Activated T-cell treated with anti-CD3 and anti-CD28 coated beads for 1 hour (primary cell): ENCODE measurements at places on chromosomes 16 and 17.

DNA sequence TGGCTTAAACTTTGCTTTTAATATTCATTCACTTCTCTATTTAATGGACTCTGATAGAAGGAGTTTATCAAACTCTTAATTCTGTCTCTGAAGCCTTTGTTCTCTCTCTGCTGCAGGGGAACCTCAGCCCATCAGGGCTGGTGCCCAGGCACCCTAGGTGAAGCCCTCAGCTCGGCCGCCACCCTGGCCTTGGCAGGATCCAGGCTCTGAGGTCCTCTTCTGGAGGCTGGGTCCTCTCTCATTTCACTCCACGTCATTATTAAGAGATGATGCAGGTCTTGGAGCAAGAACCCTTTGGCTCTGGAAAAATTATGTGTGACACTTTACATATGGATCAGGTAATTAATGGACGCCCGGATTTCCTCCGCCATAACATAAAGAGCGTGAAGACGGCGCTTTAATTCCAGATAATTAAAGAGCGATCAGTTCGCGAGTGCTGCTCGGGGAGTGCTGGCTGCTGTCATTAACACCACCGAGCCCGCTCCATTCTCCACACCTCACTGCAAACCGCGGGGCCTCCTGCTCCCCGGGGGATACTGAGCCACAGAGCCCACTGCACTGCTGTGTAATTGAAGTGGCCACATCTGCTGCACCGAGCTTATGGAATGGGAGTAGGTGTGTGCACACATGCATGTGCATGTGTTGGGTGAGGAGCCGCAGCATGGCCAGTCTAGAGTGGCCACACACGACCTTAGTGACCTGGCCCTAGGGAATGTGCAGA is 259.4 kb upstream of the TNRC6C start:
- no peak for DNase-seq

- DNase-seq: peak; percentile 7
These were observed 780 bp upstream of the DCAKD start for GRCh38 chr17:45052052-45052772.

GRCh38 chr17:57422574-57423164 is 166.3 kb downstream of the MSI2 start:
- no peak for DNase-seq

GRCh38 chr17:72974605-72975232 is 117.8 kb downstream of the SLC39A11 start:
- DNase-seq: no peak

DNA sequence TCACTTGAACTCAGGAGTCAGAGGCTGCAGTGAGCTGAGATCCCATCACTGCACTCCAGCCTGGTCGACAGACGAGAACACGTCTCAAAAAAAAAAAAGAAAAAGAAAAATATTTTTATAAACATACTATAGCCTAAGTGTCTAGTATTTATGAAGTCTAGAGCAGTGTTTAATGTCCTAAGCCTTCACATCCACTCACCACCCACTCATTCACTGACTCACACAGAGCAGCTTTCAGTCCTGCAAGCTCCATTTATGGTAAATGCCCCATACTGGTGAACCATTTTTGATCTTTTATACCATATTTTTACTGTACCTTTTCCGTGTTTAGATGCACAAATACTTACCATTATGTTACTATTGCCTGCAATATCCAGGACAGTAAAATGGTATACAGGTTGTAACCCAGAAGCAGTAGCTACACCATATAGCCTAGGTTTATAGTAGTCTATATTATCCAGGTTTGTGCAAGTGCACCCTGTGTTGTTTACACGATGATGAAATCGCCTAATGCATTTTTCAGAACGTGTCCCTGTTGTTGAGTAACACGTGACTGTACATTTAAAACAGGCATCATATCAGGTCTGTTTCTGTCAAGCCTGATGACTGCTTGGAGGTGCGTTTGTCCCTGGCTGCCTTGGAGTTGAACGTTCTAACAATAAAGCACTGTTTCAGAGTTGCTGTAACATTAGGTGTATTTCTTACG is 10.1 kb downstream of the NUDT7 start:
- no peak for DNase-seq

- DNase-seq: no peak
These were observed 354.0 kb upstream of the EEF2KMT start for GRCh38 chr16:5451641-5452040.

DNA sequence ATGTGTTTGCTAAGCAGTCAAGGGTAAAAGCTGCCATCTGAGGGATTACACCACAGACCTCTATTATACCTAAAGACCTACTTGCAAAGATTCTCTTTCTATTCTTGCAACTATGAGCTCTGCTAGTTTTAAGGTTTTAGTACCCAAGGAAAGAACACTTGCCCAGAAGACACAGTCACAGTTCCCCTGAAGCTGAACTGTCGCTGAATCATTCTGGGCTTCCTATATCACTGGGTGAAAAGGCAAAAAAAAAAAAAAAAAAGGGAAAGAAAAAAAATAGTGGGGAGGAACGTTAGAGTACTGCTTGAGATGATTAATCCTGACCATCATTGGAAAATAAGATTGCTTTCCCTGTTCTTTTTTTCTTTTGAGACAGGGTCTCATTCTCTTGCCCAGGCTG is 37.9 kb downstream of the LYRM1 start:
- DNase-seq: no peak

DNA sequence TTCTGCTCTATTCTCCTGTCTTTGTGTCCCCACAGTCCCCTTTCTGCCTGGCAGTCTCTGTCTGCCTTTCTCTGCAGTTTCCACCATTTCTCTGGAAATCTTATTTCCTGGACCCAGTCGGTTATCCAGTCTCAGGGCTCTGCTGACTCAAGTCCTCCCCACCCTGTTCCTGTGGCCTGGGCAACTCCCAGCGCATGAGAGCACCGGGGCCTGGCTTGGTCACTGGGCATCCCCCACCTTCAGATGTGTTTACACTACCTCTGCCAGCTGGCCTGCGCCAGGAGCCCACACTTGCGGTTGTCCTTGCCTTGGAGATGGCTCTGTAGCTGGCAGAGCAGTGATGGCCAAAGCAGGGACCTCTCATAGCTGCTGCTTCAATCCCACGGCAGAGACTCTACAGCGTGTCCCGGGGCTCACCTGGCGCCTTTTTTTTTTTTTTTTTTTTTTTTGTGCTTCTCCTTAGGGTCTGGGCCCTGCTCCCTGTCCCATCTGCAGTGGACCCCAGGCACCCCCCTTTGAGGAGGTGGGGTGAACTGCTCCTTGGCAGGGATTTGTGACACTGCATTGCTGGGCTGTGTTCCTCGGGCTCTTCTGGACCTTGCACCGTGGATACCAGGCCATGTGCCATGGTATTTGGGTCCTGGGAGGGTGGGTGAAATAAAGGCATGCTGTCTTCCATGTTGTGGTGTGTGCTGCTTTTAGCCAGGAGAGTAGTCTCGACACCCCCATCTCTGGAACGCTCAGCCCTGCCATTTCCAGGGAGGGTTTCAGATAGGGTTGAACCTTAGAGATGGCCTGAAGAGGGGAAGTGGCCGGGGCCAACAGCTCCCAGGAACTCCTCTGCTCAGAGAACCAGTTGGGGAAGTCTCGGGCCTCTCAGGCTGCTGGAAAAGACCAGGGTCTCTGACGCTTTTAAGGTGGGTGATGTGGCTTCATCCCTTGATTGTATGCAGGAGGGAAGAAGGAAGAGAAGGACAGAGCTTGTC is 17.5 kb downstream of the GUCY2D start:
- DNase-seq: no peak

DNA sequence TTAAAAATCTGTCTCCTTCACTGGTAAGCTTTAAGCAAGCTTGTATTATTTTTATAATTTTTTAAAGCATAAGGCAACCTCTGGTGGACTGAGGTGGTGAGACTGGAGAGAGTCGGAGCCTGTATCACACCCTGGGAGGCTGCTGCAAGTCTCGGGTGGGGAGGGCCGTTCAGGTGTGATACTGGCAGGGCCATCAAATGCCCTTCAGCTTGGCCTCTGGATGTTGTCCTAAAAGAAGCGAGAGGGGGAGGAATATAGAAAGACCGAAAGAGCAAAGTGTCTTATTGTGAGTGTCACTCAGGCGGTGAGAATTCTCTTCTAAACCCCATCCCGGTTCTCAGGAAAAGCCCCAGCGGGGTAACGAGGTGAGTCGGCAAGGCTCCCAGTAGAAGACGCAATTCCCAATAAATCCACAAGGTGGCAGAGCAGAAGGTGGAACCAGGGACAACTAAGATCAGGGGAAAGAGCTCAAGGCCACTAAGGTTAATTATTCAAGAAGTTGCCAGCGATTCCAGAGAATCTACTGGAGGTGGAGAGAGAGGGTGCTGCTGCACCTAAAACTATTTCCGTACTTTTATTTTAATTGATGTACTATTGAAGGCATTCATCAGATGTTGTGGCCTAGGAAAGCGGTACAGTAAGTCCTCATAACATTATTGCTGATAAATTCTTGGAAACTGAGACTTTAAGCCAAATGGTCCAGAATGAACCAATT is 14.1 kb downstream of the C17orf67 start:
- peak; percentile 54 for DNase-seq

- no peak for DNase-seq
These were observed 34.4 kb upstream of the ZCCHC14 start for GRCh38 chr16:87527055-87527724.

DNA sequence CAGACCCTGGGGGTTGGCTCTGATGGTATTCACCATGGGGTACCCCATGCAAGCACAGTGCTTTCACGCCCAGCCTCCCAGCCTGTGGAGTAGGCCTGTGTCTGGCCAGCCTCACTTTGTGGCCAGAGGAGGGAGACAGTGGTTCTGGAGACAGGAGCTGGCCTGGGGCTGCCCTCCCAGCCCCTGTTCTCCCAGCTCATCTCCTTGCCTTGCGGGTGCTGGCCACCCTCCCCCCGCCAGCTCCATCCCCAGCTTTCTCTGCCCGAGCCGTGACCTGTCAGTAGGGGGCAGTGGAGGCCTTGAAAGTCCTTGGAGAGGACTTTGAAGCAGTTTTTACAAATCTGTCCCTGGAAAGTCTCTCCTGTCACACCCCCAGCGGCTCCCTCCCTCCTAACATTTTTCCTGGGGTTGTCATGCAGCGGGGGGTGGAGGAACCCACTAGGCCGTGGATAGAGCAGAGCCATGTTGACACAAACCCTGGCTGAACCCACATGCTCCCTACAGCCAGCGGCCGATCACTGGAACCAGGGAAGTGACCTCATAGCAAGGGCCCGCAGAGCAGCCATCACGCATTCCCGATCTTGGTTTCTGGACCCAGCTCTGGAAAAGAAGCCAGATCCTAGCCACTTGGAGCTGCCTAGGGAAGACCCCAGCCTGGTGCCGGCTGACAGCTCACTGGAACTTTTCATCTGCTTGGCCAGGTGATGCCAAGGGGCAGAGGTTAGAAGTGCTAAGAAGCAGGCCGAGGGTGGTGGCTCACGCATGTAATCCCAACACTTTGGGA is 289.4 kb downstream of the SEC14L1 start:
- DNase-seq: peak; percentile 86

GRCh38 chr16:69412287-69412686 is 12.1 kb upstream of the CYB5B start:
- DNase-seq: no peak

GRCh38 chr17:63762161-63763078 is 11.0 kb downstream of the CCDC47 start:
- DNase-seq: no peak

- DNase-seq: no peak
These were observed 311.1 kb upstream of the TBX2 start for GRCh38 chr17:61088556-61088955.

DNA sequence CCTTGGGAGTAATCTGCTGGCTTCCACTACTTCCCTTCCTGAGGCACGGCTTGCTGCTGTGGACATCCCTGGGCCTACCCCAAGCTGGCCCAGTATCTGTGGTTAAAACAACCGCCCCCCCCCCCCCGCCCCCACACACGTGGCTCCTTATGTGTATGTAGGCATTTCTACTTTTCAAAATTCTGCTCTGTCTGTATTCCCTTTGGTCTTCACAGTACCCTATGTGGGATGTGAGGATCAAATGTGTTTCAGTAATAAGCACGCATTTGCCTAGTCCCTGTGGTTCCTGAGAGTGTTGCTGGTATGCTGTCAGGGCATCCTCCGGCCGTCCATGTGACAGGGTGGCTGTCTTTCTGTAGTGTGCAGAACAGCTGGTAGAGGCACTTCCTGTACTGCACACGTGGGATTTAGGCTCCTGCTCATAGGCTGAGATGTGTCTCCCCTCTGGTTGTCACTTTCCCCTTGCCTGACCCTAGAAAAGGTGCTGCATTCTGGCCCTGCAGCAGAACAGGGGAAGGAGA is 2.2 kb downstream of the NT5M start:
- peak; percentile 42 for DNase-seq

DNA sequence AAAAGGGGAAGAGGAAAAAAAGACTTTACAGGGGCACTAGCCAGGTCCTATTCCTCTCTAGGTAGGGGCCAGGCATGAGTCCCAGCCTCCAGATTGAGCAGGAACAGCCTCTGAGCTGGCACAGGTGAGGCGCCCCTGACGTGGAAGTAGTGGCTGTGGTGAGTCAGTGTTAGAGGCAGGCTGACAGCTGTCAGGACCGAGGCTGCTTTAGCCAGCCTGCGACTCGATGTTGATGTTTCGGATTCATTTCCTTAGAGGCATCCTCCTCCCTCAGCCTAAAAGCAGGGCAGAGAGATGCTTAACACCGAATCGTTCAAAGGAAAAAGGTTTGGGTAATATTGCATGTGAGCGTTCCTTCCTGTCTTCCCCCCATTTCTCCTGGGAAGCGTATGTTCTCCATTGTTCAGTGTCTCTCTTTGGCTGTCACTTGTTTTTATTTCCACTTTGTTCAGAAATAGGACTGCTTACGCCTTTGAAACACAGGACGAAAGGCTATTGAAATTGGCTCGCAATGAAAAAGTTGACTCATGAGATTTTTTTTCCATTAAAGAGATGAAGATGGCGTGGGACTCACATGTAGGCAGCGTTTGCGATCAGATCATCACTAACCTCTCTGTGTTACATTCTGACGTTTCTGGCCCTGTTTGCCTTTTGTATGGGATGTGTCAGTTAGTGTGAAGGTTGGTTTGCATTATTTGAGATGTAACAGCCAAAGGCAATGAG is 1.3 kb downstream of the KIAA0513 start:
- DNase-seq: peak; percentile 59

DNA sequence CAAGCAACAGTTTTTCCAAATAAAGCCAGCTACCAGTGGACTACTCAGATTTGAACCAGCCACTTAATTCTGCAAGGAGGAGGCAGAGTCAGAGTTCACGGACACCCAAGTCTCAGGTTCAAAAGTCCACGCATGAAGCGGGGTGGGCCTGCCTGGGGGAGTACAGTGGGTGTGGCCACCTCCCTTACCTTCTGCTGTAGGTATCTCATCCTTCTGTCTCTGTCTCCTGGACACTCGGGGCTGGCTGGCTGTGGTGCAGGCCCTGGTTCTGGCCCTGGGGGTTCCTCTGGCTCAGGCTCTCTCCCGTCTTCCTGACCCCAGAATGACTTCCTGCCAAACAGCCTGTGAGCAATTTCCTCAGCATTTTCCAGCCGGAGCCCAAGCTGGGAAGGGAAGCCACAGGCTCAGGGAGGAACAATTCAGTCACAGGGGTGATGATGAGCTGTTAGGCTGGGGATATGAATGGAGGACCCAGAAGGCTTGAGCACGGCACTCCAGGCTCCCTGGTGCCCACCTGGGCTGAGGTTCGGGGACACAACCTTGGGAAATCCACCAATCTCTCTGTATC is 101.9 kb downstream of the LITAF start:
- DNase-seq: no peak
